ENCODE measurements at places on chromosomes 16 and 17.

GRCh38 chr17:72976971-72977770 is 115.3 kb downstream of the SLC39A11 start:
- peak; percentile 72 for DNase-seq

DNA sequence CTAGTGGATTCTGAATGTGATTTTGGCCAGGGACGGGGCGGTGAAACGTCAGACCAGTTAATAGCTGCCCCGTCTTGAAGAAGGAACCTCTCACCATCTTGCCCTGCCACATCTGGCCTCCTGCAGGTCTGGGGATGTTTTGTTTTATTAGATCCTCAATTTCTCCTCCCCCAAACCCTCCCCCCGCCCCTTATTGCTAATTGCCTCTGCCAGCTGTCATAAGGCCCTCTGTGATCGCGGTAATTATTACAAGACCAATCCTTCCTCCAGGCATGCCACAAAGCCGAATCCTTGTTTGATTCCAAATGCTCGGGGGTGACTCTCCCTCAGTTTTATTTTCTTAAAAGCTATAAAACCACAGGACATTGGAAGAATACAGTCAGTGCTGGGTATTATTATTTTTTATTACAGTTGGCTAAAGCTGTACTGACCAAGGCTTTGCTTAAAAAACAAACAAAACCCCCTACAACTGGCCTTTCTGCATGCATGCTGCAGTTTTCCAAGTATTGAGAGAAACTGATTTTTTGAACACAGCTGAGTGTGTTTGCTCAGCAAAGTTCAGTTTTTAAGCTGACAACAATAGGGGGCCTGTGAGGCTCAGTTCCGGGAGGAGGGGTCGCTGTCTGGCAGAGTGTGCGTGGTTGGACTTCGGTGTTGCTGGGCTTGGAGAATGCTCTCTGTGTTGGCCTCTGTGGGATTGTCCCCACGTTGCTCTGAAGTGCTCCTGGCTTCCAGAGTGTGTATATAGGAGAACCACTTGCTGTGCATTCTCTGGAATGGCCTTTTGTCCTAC is 1.7 kb downstream of the KSR1 start:
- peak; percentile 56 for DNase-seq

GRCh38 chr16:10629592-10629963 is 49.2 kb upstream of the EMP2 start:
- no peak for DNase-seq

DNA sequence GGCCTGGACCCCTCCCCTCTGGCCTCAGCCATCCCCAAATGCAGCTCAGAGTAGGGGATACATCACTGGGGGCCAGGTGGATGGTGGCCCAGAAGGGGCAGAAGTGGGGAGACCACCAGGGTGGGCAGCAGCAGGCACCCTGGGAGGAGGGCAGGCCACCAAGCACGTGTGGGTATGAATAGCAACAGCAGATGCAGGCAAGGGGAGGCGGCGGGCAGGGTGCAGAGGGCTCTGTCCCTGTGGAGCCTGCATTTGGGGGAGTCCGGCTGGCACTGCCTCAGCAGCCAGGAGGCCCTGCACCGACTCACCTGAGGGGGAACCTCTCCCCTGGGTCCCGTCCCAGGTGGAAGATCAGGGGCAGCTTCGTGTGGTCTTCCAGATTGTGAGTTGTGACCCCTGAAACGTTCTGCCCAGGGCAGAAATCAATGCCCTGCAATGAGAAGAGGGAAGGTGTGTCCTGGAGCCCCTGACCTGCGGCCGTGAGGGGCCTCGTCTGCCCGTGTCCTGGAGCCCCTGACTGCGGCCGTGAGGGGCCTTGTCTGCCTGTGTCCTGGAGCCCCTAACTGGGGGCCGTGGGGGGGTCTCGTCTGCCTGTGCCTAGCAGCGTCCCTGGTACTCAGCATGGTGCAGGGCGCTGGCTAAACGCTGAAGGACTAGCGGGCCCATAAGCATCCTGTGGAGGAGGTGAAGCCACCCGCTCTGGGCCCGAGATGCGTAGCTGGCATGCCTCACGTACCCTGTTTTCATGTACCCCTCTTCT is 10.7 kb upstream of the APRT start:
- DNase-seq, result no peak

GRCh38 chr16:82987767-82988166 is 361.0 kb downstream of the CDH13 start:
- DNase-seq, result no peak

DNA sequence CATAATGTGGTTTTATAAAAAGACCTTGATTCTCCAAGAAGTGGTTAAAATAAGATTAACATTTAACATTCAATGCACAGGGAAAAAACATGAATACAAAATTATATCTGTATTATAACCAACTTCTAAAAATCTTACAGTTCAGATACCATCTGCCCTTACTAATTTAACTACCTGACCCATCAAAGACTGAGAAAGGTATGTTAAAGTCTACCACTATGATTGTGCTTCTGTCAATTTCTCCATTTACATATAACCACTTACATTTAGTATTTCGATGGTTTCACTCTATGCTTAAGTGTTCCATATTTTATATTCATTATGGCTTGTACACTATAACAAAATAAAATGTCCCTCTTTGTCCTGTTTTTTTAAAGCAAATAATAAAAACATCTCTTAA is 14.6 kb downstream of the AP1G1 start:
- no peak for DNase-seq

DNA sequence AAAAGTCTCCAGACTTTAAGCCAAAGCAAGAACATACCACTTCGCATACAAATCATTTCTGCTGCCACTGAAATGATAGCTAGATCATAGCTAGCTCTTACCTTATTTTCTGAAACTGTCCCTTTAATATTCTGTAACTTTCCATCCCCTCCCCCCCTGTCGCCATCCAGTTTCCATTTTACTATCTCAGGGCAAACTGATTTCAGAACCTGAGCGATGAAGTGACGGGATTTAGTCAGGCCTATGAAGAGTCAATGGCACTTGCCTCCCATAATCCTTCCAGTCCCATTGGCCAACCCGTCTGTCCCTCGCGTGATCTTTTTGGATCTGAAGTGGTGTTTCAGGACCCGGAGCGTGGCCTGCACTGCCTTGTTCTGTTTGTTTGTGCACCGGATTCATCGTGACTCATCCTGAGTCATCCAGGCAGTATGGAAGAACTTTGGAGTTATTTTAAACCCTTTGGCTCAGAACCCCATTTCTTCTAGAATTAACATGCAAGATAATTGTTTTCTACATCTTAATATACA is 199.8 kb upstream of the CHMP6 start:
- DNase-seq, result peak; percentile 70

DNA sequence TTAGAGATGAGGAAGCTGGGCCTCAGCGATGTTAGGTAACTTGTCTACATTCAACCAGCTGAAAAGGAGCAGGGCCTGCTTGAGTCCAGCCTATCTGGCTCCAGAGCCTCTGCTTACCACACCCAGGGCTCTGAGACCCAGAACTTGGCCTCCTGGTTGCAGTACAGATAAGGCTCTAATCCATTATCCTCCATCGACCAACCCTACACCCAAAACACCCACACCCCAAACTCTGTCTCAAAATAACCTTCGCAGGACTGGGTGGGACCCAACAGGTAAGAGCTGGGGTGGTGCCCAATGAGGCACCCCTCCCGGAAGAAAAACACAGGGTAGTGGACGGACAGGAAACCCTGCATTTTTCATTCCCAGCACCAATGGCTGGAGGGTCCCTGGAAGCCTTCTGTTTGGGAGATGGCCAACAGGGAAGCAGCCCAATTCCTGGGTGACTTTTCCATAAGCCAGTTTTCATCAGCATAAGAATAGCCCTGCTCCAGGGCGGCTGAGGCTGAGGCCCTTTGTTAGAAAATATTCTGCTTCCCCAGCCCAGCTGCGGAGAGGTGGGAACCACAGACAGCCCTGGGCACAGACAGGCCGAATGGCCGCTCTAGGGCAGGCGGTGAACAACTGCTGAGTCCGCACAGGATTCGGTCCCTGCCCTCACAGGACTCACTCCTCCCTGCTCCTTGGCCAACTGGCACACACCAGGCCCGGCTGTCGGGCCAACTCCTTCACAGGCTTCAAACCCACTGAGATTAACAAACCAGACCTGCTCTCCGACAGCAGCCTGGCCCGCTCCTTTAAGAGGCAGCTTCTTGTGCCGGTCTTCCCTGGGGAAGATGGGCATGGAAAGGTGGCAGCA is 9.8 kb downstream of the SMIM5 start:
- no peak for DNase-seq

Measured in GM12865 (cell line).